Cardiac muscle cell (in vitro differentiated cells and primary cell): ENCODE measurements at places on chromosomes 3 and 15.

DNA sequence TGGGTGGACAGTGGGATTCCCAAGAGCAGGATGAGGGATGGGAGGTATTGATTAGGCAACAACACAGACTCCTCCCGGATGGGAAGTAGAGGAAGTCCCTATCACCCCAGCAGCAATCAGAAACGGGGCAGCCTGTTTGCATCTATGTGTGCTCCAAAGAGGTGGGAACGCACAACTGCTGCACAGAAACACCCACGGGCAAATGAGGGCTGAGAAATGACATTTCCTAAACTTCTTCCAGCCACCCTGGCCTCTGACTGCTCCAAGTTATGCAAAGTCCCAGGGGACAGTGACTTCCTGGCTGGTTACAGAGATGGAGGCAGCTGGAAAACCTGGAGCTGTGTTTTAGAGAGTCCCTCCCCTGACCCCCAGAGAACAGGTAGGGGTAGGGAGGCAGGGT, 42.6 kb downstream of the HCN4 start:
- DNase-seq = no peak

DNA sequence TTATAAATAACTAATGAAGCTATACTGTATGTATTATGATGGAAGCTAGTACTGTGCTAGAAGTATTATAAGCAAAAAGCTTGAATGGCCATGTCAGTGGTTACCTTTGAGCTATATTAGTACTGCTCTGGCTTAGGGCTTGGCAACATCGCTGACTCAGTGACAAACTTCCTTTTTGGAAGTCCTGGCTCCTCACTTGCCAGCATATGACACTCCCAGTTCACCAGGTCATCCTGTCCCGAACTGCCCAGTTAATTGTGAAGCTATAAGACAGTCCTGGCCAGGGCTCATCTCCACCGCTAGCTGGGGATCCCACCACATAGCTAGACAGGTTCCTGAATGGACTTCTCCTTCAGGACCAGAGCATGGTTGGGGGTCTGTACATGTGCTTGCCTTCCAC, 31.9 kb downstream of the RAB8B start:
- DNase-seq = no peak

- DNase-seq = no peak
Measured at GRCh38 chr15:60255390-60255789, 142.4 kb downstream of the ANXA2 start.

DNA sequence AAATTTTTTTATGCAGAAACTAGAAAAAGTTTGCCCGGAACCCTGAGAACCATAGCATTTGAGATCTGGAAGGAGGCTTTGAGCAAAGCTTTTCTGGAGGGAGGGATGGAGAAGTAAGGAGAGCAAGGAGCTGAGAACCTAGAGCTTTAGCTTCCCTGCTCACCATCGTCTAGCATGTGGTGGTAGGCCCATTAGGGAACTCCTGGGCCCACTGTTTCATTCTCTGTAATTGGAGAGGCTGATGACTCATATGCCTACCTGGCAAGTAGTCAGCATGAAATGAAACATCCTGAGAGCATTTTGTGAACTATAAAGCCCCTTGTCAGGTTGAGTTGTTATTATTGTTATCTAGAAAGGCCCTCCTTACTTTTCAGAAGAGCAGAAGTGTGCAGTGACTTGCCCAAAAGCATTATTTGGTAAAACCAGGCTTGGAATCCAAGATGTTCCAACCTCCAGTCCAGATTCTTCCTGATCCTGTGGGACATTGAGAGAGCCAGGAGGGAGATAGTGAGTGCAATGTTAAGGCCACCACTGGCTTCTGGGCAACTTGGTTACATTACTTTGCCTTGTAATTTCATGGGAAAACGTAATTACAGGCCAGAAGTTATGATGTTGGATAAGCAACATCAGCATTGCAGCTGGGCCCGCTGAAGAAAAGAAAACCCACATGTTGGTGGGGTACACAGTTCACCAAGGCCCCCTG, 104.5 kb upstream of the BFSP2 start:
- peak; percentile 19 for DNase-seq

DNA sequence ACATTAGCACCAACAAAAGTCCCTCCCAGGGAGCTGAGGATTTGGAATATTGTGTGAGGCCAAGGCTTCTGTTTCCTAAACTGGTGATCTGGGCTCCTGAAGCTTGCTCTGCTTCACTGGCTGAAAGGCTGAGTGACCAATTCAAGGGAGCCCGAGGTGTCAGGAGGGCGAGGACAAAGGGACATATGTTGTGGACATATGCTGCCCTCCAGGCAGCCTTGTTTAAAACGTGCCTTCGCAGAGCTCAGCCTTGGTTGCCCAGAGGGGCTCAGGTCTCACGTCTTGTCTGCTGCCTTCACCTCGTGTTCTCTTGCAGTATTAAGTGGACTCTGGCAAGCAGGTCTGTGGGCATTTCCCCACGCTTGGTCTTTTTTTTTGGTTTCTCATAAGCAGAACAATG, 7.0 kb downstream of the SLCO3A1 start:
- DNase-seq = no peak

- no peak for DNase-seq
Measured at GRCh38 chr15:83898361-83898760, 244.4 kb downstream of the ADAMTSL3 start.
